Endothelial cell (in vitro differentiated cells): ENCODE measurements at places on chromosomes 11 and 22.

GRCh38 chr22:27918341-27919221 is 475 bp downstream of the PITPNB start:
- DNase-seq = peak; percentile 58

DNA sequence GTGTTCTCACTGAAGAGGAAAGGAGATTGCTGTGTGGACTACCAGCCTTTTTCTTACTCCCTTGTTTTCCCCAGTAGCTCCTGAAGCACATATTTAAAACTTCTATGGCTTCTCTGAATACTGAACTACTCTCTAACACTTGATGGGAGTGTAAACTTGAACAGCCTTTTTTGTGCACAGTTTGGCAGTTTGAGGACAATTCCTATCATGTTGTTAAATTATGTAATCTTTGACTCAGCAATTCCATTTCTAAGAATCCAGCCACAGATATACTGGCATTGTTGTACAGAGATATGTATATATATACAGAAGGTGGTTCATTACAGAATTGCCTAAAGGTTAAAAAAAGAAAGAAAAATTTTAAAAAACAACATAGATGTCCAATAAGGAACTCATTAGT is 47.1 kb upstream of the EED start:
- DNase-seq = no peak

- DNase-seq = no peak
These were observed 55.1 kb downstream of the MTMR3 start for GRCh38 chr22:29937940-29938693.

- no peak for DNase-seq
These were observed 7.9 kb upstream of the KLHDC7B start for GRCh38 chr22:50537765-50538164.

GRCh38 chr11:6377902-6378639 is 12.2 kb upstream of the SMPD1 start:
- no peak for DNase-seq

GRCh38 chr22:17820879-17821439 is 46.7 kb upstream of the BID start:
- DNase-seq = no peak

GRCh38 chr22:34068001-34068400 is 147.7 kb upstream of the LARGE1 start:
- DNase-seq = no peak

GRCh38 chr11:57368106-57368844 is 12.7 kb downstream of the PRG3 start:
- no peak for DNase-seq

- no peak for DNase-seq
These were observed 80.7 kb downstream of the JRKL start for GRCh38 chr11:96470521-96470920.

GRCh38 chr11:116070520-116070919 is 566.3 kb upstream of the CADM1 start:
- DNase-seq = no peak

DNA sequence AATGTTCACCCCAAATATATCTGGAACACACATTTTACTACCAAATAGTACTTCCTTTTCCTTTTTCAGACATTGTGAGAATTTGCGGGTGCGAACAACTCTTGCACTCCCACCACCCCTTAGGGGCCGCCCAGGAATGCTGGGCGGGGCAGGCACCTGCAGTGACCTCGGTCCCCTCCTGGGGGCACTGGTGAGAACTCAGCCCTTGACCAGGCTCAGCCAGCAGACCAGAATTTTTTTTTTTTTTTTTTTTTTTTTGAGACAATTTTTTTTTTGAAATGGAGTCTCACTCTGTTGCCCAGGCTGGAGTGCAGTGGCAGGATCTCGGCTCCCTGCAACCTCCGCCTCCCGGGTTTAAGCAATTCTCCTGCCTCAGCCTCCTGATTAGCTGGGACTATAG is 75.8 kb downstream of the ARHGAP8 start:
- peak; percentile 67 for DNase-seq

DNA sequence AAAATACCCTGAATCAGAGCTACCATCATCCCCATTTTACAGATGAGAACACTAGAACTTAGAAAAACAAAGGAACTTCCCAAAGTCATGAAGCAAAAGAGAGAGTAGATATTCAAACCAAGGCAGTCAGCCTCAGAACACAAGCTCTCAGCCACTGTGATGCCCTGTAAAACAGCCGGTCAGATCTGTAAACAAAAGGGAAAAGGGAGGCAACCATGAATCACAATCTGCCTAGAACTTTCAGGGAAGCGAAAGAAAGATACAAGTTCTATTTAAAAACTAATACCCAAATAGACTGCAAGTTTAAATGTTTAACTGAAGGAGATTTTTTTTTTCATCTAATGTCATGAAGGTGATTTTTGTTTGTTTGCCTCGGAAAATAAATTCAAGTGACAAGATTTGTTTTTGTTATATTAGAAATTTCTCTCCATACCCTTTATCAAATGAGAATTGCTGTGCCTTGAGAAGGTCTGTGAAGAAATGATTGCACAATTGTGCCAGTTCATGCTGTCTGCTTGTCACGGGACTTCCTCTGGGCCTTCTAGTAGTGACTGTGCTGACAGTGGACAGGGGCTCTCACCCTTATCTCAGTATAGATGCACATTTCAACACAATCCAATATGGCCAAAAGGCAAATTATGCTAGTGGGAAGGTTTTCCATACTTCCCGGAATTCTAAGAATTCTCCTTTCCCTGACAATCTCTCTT is 11.7 kb downstream of the SAA1 start:
- DNase-seq = no peak

- DNase-seq = no peak
These were observed 82.2 kb upstream of the SUSD2 start for GRCh38 chr22:24099071-24099470.

DNA sequence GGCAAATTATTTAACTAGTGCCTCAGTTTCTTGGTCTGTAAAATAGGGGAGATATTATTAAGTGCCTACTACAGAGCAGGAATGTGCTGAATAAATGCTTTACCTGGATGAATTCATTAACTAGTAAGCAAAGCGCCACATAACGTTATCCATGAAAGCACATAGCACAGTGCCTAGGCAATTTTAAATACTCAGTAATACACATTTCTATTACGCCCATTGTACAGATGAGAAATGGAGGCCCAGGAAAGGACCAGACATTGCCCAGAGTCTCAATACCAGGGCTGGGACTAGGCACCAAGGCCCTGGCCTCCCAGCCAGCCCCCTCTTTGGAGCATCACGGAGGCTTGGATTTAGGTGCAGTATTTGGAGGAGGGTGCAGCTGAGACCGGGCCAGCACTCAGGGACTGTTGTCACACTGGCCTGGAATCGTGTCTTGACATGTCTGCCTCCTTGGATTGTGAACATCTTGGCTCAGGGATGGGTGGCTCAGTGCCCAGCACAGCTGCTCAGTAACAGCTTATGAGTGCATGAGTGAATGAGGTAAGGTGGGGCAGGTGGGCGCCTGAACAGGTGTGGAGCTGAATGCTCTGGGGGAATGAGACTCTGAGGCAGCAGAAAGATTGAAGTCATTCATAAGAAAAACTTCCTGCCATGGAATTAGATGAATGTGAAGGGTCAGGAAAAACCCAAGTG is 42.1 kb upstream of the TPBGL start:
- DNase-seq = no peak
